ENCODE measurements at places on chromosomes 6 and 20.

DNA sequence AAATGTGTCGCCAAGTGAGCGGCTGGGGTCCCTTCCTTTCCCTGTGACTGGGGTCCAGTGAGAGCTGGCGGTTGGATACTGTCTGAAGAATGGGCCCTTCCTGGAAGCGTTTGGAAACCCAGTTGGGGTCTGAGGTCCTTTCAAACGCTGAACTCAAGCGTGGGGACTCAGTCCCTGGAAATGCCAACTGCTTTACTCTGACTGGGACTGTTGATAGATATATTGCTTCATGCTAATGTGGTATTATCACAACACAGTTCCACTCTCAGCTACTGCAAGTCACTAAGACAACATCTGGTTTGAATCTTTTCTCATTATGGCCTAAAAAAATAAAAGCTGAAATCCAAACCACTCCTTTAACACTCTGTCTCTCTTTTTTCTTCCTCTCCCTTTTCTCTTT is 23.7 kb upstream of the PSMF1 start:
- DNase-seq, result no peak

DNA sequence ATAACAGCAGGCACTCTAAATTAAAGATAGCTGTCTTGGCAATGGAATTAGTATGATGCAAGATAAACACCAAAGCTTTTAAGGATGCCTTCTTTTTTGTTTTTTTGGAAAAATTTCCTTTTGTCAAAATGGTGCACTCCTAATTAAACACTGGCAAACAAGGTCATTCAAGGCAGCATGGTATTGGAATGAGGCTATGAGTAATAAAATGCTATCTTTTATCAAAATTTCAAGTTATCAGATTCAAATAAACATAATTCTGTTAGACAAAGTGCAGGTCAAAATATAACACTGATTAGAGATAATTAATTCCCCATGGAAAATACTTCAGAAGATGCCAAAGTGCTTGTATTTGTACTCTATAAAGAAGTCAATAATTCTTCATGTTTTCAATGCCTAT is 514.1 kb downstream of the TENT5A start:
- no peak for DNase-seq

DNA sequence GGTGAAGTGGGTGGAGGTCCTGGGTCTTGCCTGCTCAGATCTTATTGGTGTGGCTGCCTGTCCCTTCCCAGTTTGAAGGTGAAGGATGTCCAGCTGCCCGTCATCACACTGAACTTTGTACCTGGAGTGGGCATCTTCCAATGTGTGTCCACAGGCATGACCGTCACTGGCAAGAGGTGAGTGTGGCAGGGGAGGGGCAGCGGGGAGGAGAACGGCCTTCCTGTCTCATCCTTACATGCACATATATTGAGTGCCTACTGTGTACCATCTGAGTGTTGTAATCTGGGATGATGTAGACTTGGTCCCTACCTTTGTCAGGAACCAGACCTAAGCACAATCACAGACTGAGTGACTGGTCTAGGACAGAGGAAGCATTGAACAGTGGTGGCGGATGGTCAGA is 2.7 kb downstream of the BPIFB6 start:
- DNase-seq, result no peak

DNA sequence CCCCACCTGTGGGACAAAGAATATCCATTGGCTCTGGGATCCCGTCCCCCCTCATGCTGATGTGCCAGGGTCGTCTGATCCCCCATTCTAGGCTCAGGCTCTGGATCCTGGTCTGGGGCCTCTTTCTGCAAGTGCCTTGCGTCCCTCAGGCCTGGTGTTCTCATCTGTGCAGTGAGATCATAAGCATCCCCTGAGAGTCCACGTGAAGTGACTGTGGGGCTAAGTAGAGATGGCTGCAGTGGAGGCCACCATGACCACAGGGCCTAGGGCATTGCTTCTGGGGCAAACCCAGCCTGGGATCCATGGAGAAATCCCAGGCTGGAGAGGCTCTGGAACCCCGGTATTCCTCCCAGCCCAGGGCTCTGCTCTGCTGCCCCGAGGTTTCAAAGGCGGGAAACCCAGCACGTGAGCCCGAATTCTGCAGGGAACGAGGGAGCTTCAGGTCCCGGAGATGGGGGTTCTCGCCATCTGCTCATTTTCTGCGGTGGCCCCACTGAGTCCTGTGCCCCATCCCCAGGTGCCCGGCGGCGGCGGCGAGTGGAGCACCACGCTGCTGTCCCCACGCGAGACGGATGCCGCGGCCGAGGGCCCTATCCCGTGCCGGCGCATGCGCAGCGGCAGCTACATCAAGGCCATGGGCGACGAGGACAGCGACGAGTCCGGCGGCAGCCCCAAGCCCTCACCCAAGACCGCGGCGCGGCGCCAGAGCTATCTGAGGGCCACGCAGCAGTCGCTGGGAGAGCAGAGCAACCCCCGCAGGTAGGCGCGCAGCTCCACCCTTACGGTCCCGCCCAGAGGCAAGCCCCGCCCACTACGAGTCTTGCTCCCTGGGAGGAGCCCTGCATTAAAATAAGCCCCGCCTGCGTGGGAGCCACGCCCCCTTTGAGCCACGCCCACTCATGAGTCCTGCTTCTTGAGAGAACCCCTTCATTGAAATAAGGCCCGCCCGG is 105.5 kb upstream of the MYL9 start:
- peak; percentile 83 for DNase-seq

DNA sequence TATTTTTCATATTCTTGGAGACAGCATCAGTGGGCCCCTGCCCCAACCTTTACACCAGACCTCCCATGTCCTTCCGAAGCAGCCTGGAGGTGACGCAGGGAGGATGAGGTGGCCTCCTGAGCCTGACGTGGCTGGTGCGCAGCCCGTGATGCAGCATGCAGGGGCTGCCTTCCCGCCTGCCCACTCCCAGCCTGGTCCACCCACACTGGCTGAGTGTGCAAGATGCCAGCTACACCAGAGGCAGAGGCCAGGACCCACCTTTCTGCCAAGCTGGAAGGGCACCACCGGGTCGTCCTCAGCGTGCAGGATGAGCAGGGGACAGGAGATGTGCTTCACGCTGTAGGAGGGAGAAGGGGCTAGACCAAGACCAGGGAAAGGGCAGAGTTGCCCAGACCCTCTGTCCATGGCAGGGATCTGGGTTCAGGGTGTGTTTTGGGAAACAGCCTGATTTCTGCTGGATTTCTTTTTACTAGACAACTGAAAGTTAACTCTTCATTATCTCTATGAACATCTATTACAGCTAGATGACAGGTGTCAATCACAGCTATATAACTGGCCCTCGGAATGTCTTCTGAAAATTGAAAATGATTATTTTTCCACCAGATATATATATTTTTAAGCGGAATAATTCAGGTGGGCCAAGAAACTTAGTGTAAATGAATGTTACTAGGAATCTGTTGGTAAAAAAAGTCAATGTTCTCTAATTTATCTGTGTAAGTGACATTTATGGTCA is 55.6 kb downstream of the PYGB start:
- DNase-seq, result no peak

GRCh38 chr6:24520929-24521546 is 26.3 kb downstream of the ALDH5A1 start:
- peak; percentile 25 for DNase-seq

DNA sequence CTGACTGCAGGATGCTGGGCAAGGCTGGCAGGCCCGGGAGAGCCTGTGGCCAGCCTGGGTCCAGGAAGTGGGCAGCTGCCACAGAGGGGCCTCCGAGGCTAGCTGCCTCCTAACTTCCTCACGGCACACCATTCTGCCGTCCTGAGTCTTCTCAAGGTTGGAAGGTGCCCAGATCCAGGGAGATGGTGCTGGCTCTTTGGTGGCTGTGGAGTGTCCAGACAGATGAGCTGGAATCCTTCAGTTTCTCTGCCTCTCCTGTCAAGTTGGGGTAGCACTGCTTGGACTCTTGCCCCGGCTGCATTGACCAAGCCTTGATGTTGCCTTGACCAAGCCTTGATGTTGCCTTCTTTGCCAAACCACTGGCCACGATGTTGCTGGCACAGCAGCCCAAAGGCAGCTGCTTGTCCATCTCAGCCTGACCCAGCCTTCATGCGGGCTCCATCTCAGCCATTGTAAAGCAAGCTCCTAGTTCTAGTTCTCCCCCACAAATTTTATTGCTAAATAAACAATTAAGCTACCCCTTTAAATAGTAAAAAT is 75.1 kb upstream of the AFDN start:
- DNase-seq, result no peak

DNA sequence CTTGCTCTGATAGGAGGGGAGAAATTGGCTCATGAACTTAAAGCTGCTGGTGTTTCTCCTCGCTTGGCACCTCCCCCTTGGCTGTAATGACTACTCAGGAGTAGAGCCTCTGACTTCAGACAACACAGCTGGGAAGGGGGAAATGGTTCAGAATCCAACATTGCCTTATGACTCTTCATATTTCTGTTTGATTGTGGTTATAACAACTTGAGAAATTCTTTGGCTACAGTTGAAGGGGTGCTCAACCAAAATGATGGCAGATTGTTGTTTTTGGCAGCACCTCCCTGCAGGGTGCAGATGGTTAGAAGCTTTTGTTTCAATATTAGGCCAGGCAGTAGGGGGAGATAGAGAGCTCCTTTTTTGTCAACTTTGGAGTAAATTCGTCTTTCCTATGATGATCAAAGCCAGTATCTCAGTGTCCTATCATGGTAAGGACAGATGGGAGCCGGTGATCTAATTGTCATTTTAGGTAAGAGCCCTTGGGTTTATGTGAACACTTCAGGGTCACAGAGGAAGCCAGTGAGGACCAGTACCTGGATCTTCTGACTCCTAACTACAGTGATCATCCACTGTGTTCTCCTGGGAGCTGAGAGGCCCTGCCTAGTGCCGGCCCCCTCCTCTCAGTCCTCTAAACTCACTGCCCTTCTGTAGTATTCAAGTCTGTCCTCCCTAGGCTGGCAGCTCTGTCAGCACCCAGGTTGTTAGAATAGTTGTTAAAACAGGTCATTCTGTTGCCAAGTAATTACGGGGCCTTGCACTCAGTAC is 39.9 kb downstream of the RPRD1B start:
- peak; percentile 24 for DNase-seq

DNA sequence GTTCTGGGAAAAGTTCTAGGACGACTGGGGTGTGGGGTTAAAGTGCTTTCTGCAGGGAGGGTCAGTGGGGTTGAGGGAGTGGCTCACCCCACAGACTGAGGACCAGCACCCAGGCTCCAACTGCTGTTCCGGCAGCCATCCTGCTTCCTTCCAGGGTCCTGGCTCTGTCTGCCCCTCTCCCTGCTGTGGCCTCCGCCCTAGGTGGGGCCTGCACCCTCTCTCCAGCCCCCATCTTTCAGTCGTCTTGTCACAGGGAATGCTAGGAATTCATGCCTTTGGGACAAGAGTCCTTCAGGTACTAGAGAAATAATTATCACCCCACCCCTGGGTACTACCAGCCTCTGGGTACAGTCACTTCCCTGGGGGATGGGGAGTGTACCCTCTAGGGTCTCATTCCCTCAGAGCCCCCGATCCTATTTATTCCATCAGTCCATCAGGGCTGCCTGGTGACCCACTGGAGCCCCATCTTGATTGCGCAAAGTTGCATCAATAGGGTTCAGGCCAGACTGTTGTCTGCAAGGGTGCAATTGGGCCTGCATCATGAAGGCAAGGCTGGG is at the start of gene AGER:
AGER (minus strand) TSS at position 170 of the 557 bp plus-strand sequence; CDS start at position 139, 31 bp downstream.
- no peak for DNase-seq

DNA sequence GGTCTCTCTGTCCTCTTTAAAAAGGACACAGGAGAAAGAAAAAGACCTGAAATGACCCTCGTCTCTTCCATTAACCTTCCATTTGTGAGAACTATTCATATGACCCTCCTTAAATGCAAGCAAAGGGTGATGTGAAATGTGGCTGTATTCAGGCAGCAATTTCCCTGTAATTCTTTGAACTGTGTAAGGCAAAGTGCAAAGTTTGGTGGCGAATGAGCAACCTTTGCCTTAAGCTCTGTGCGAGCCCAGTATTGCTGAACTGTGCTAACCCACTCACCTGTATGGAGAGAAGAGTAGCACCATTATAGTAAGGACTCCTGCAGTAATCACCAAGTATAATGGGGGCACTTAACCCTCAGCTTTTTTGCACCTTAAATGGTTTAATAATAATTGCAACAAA is 223.4 kb downstream of the PLCB1 start:
- no peak for DNase-seq

DNA sequence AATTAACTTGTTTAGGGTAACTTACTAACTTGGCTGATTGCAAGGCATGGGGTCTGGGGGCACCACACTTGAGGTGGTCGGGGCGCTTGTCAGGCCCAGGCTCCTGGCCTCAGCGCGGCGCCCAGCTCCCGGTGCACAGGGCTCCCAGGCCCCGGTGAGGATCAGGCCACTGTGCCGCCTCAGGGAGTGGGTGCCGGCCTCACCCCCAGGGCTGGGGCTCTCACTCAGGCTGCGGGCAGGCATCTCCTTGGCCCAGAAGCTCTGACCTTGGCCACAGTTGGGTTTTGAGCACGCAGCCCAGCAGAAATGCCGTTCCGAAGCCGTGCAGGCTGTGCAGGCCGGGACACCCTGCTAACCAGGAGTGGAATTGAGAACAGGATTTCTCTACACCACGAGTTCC is 37.8 kb upstream of the BHLHE23 start:
- DNase-seq, result no peak

DNA sequence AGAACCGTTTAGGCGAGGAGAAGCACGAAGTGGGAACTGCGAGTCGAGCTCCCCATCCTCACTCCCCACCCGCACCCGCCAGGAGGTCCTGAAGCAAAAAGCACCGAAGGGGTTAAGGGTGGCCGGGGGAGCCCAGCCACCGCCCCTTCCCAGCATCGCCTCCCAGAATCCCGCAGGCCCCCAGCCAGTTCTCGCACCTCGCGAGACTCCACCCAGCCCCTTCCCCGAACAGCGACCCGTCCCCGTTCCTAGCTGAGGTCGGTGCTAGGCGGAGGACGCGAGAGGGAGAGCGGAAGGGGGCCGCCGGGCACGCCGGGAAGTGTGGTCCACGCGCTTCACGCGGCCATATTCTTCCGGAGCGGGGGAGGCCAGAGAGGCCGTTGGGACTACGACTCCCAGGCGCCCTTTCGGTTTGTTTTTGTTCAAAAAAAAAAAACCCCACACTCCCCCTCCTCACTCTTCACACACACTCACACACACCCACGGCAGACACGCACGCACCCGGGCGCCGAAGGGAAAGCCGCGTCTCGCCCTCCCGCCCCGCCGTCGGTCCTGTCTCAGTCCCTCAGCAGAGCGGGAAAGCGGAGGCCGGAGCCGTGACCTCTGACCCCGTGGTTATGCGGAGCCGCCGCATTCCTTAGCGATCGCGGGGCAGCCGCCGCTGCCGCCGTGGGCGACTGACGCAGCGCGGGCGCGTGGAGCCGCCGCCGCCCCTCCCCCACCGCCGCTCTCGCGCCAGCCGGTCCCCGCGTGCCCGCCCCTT is at the start of gene ASXL1:
ASXL1 (plus strand) TSS at position 463 of the 763 bp plus-strand sequence. CDS start 445 bp downstream, outside the sequence.
- peak; percentile 90 for DNase-seq

GRCh38 chr6:49668083-49668511 is 31.5 kb upstream of the RHAG start:
- DNase-seq, result no peak

DNA sequence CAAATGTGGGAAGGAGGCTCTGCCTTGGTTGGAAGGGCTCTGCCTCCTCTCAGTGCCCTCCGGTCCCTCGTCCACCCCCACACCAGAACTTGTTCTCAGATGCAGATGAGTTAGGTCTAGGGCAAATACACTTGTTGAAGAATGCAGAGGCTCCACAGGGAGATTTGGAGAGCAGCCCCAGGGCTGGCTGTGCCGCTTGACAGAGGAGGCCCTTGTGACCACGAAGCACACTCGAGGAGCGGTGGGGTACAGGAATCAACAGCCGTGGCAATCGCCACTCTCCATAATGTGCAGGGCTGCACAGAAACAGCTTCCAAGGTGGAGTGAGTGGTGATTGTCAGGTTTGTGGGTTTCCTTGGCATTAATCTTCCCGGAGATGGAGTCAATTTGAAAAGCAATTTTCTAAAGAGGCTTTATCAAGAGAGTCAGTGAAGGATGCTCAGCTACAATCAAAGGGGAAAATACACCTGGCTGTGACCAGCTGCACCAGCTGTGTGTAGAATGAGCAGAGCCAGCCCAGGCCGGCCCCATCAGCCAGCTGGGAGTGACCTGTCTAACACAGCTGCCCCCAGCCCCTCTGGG is 59.5 kb downstream of the BFSP1 start:
- no peak for DNase-seq
